ENCODE measurements at places on chromosomes 1 and 21. TPM values are rescaled to one million over a fixed set of nuclear protein-coding genes. Genes with fewer than 3 reads are reported as not detected.

TEX38 gene
- not detected for total RNA-seq

PTAFR gene
- total RNA-seq, result 7.0 TPM

C4BPB gene
- total RNA-seq, result 1.8 TPM

ZSCAN20 gene
- total RNA-seq, result 8.1 TPM

- DNase-seq, result no peak
Observed at GRCh38 chr1:231643071-231643934, 16.7 kb downstream of the DISC1 start.

DNA sequence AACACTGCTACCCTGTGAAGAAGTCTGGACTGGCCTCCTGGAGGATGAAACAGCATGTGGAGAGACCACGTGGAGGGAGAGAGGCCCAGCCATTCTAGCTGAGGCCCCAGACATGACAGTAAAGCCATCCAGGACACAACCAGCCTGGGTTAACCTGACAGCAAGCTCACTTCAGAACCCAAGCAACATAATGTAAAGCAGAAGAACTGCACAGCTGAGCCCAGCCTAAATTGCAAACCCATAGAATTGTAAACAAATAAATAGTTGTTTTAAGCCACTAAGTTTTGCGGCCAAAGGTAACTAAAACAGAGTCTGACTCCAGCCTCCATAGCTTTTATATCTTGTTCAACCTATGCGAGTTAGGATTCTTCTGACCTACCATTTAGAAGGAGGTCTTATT, 97.2 kb upstream of the L1TD1 start:
- no peak for DNase-seq

CELA2B gene
- total RNA-seq, result not detected

DNA sequence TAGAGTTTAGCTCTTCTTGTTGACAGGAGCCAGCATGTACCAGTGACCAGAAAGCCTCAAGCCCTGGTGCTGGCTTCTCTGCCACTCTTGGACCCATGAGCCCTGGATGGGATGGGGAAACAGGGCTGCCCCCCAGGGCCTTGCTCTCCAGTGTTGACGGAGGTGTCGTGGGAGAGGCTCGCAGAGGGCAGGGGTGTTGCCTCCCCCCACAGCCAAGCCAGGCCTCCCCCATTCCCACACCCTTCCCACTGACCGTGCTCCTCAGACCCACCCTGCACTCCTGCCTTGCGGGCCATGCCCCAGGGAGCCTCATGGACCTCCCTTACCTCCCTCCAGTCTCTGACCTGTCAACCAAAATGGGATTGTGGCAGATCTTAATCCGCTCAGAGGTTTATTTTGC, 123.8 kb upstream of the COL6A1 start:
- peak; percentile 25 for DNase-seq

DNA sequence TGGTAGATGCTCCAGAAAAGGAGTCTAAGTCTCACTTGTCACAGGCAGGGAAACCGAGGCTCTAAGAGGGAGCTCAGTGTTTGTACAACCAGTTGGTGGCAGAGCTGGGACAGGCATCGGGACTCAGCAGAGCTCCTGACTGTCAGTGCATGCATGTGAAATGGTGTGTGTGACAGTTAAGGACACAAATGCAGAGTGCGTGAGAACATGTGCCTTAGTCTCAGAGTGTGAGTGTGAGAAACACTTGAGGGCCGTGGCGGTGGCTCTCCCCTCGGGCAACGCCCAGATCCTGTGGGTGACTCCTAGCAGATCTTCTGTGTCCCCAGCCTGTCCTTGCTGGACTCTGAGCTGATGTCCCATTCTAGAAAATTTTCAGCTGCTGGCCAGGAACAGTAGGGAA, 362.6 kb downstream of the MATN1 start:
- DNase-seq, result no peak

- no peak for DNase-seq
Observed at GRCh38 chr1:226762055-226762454, 23.0 kb upstream of the ITPKB start.

- DNase-seq, result no peak
Observed at GRCh38 chr1:159937054-159937750, 8.2 kb downstream of the IGSF9 start.

SLC30A7 gene
- total RNA-seq, result 25.9 TPM

DNA sequence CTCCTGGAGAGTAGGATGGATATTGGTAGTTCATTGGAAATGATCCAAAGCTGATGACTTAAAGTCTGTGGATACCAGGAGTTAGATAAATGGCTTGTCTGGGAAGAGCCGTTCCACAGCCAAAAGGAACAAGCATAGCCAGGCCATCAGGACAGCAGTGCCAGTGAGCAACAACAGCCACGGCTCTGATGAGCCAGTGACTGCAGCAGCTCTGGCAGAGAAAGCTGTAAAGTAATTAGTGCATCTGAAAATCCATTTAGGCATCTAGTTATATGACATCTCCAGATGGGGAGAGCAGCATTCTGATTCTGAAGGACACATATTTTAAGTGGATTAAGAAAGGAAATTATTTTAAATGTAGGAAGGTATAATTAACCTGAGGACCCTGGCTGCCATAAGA, 256.2 kb upstream of the PLXNA2 start:
- no peak for DNase-seq

DNA sequence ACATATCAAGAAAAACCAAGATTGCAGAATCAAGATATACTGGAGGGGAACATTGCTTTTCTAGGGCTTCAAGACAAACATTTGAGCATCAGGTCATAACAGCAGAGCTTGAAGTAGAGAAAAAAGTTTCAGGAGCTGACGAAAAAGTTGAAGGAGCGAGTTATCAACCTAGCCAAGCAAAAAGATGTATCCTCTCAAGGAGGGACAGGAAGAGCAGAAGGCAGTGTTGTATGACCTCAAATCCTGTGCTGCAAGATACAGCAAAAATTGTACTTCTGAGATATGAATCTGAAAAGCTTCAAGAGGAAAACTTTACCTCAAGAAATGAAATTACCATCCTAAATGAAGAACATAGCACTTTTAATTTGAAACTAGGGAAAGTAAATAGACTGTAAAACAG, 153.1 kb downstream of the AK5 start:
- no peak for DNase-seq

DNA sequence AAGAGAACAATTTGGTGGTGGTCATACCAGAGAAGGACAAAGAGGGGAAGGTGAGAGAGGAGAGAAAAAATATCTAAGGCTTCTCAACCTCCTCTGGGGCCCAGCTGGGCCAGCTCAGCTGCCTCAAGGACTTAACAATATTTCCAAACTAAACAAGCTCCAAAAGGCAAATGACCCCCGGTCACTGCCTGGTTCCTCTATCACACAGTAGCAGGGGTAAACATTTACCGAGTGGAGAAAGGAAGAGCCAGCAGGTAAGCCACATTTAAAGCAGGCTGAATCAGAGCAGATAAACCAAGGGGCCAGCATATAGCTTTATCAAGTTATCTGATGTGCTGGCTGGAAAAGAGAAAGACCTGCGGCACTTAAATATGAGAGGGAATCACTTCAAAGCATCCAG, 102.1 kb downstream of the KCND3 start:
- no peak for DNase-seq

SYT6 gene
- 0.40 TPM for total RNA-seq

GRCh38 chr1:54545916-54546635, 2.0 kb upstream of the ACOT11 start:
- no peak for DNase-seq

DNA sequence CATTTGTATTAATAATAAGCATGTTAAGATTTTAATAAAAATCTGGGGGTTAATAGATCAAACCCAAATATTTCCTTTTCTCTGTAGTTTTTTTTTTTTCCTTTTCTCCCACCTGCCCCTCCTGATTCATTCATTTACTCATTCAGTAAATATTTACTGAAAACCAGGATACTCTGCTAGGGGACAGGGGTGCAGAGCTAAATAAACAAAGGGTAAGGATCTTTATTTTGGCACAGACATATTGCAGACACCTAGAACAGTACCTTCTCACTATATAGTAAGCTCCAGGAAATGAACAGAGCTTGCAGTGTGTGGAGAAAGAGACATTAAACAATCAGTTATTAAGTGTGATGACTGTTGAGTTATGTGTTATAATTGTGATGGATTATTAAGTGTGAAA, 60.9 kb downstream of the AK5 start:
- DNase-seq, result no peak

DNA sequence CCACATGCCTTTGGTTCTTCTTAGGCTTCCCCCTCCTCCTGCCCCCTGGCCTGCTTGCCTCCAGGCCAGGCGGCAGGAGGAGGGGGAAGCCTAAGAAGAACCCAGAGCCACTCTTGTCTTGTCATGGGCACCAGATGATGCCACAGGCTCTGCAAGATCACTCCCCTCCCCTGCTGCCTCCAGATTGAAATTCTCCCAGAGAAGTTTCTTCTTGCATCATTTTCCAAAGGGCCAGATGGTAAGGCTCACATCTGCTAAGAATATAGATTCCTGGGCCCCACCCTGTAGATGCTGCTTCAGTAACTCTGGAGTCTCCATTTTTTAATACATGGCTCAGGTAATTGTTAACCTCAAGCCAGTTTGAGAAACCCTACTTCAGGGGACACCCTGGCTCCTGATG, 60.8 kb downstream of the FAM163A start:
- no peak for DNase-seq

GRCh38 chr1:190046231-190046630, 431.4 kb downstream of the BRINP3 start:
- no peak for DNase-seq

DNA sequence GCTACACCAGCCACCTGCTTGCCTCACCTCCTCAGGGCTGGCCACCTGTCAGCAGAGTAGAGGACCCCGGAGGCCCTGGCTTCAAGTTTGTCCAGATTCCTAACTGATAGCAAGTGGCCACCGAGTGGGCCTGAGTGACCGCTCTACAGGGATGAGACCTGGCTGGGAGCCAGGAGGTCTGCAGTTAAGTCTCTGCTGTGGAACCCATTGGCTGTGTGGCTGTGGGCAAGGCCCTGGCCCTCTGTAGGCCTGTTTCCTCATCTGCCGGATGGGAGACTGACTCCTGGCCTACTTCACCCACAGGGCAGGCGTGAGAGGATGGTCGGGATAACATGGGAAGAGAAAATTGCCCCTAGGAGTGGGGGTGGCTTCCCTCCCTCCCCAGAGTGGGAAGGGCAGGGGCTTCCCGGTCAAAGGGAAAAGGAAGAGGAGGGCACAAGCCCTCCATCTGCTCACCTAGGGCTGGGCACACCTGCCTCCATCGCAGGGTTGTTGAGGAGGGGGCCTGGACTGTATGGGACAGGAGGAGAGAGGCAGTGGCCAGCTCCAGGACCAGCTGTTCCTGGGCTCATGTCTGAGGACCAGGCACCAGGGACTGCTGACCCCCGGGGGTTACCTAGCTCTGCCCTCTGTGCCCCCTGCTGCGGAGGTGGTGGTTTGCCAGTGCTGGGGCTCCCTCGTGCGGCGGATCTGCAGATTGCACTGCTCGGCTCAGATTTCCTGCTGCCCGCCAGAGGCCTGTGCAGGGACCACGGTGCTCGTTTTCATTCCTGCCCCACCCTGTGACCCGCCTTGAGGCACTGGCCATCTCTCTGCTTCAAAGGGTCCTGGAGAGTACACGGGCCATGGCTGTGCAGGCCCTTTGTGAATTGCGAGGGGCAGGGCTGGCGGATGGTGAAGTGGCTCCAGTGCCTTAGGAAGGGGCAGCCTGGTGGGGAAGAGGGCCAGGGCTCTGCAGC, 9.1 kb upstream of the MTFR1L start:
- peak; percentile 87 for DNase-seq

DNA sequence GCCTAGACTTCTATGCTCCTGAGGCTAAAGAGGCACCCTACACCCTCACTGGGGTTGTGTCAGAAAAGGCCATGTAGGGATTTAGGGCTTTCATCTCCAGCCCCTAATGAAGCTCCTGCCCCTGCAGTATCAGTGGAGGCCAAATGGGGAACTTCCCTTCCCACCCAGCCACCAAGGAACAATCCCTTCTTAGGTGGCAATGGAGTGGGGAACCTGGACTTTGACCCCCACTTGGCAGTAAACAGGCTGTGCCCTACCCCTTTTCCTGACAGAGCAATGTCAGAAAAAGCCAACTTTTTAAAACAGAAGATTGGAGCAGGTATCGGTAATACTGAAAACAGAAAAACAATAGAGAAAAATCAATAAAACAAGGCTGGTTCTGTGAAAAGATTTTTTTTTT, 35.5 kb upstream of the SLC19A2 start:
- DNase-seq, result no peak

DNA sequence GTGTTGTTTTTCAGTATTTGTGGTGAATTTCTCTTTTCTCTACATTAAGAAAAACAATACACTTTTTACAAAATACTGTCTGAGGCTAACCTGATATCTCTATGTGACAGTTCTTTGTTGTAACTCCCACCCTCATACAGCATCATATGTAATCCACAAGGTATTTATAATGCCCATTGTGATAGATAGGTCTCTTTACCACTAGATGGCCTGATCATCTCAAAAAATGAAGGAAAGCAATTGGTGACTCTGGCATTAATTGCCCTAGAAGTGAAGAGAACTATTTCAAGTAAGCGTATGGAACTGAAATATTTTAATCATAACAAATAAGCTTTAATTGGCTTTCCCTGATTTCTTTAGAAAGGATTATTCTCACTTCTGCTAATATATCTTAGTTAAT, 36.2 kb upstream of the HFM1 start:
- no peak for DNase-seq

IL22RA1 gene
- total RNA-seq, result not detected

GRCh38 chr1:29597861-29598260, 361.5 kb downstream of the PTPRU start:
- no peak for DNase-seq

GRCh38 chr1:64567426-64568170, 97.7 kb downstream of the CACHD1 start:
- no peak for DNase-seq

OLFML3 gene
- 46.0 TPM for total RNA-seq

DNA sequence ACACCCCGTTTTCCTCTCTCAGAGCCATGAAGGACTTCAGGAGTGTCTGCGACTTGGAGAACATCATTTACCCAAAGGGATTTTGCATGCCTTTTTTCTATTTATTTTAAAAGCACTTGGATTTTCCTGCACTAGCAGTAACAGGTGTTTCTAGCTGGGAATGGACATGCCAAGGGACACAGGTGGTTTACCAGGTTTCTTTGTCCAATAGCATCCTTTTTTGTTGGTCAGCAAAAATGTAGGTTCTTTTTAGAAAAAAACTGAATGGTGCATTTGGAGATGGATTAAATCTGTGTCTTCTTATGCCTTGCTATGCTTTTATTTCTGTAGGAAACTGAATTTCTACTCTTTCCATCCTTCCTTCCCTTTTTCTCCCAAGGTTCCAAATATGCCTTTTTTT, 132.8 kb upstream of the COL6A1 start:
- no peak for DNase-seq

C1orf210 gene
- total RNA-seq, result not detected

DNA sequence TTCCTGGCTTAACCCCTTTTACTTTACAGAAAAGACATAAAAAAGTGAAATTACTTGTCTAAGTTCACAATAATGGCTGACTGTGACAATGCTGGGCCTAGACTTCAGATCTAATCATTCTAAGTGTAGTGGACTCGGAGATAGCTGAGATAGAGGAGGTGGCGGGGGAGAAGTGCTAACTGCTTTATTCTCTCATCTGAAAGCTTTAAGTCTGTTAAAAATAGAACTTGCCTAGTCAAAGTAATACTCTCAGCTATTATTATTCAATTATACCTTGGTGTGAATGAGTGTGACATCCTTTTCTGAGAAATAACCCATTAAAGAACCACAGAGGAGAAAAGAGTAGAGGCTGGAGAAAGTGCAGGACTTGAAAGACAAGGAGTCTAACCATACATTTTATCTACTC, 96.1 kb upstream of the OLIG2 start:
- no peak for DNase-seq

All from sciatic nerve (tissue), 2 donors.